Bone marrow (tissue), 2 donors: ENCODE measurements at places on chromosomes 6 and 20.

GRCh38 chr6:7282097-7282906 is 30.7 kb downstream of the SSR1 start:
- no peak for DNase-seq

- DNase-seq, result no peak
These were observed 195.1 kb upstream of the SGK1 start for GRCh38 chr6:134512981-134513391.

GRCh38 chr20:46930640-46931339 is 36.1 kb downstream of the EYA2 start:
- DNase-seq, result no peak

- no peak for DNase-seq
These were observed 97.7 kb downstream of the RFX6 start for GRCh38 chr6:116974526-116975316.

DNA sequence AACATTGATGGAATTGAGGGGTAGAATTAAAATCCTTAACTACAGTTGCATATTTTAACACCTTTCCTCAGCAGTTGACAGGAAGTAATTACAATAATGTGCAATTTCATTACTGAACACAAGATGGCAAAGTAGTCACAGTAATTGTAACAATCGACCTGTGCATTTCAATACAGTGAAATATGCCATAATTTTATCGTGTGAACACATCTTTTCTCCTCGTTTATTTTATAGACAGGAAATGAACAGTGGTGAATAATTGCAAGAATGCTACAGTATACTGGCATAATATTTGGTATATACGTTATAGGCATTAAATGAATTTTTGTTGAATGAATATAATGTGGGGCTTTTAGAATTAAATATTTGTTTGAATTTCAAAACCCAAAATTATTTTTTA is 25.0 kb downstream of the CYB5R4 start:
- DNase-seq, result no peak

DNA sequence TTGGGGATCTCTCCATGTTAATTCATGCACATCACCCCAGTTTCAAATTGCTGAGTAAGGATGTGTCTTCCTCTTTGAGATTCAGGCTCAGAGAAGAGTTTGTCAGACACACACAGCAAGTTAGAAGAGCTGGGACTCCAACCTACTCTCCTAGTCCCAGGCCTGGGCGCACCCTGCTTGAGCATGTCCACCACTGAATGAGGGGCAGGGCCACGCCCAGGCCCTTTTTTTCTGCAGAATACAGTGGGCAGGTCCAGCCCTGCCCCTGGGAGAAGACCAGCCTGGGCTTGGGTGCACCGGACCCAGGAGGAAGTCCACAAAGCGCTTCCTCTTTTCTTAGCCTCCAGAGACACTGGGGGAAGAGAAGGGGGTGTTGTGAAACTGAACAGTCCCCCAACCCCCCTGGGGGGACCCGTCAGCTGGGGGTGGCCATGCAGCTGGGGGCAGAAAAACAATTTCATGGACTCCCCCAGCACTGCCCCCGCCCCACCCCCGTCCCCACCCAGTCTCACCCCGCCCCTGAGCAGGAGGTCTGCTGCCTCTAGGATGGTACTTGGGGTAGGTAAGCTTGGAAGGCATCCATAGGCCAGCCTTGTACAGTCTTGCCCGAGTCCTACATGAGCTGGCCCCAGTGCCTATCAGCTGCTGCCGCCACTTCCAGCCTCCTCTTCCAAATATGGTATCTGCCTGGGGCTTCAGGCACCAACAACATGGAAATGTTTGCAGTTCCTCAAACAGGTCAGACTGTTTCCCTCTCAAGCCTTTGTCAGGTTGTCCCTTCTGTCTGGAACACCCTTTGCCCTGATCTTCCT is 11.7 kb upstream of the HCK start:
- peak; percentile 73 for DNase-seq

DNA sequence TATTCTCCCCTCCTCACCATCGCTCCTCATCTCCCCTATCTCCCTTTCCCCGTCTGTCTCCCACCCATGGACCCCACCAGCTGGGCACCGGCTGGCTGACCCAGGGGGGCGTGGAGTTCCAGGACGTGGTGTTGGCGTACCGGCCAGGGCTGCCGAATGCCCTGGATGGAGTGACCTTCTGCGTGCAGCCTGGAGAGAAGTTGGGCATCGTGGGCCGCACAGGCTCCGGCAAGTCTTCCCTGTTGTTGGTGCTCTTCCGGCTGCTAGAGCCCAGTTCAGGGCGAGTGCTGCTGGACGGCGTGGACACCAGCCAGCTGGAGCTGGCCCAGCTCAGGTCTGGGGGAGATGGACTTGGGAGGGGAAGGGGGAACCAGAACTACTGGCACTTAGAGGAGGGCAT is 7.7 kb downstream of the DLK2 start:
- DNase-seq, result no peak

- DNase-seq, result no peak
These were observed 595 bp upstream of the SRF start for GRCh38 chr6:43170417-43170930.

DNA sequence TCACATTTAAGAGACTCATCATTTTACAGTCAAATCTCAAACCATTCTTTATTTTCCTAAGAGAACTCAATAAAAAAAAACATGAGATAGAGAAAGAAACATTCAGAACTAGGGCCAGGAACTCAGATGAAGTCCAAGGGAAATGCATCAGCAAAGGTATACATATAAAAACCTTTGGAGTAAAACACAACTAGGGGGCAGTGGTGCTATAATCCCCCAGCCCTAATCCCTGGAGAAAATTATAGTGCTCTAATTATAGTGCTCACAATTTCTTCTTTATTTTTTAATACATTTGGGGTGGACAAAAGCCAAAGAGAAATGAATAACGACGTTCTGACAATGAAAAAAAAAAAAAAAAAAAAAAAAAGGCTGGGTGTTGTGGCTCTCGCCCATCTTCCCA is 100.6 kb upstream of the EMILIN3 start:
- DNase-seq, result no peak

DNA sequence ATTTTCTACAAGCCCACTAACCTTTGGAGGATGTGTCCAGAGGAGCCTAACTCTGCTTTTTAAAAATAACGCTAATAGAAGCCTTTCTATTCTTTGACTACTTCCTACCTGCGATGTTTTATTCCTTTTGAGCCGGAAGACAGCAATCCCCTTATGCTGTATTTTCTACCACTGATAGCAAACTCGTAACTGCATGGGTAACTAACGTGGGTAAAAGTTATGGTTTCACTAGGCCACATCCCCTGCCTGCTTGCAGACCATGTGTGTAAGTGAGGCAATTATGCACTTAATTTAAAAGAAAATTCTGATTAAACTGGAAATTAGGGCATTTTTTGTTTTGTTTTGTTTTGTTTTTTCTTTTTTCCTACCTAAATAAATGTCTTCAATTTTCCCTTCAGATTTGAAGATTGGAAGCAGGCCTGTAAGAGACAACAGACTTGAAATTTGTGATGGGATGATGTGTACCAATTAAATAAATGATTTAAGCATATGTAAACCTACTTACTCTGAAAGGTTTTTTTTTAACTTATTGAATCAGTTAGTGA is 931 bp downstream of the UFL1 start:
- DNase-seq, result no peak

DNA sequence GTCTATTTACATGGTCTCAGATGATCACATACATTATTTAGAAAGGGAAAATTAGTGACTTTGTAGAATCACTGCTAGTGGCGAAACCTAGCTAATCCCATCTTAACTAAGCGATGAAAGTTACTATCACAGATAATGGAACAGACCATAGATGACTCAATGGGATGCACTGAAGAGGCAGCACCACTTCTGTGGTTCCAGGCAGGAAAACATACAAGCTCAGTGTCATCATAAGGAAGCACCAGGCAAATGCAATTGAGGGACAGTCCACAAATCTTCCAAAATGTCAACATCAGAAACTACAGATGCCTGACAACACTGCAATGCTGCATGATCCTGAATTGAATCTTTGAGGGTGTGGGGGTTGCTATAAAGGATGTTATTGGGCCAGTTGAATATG is 15.9 kb upstream of the SNAI1 start:
- DNase-seq, result no peak

GRCh38 chr6:160999516-160999915 is 7.9 kb downstream of the MAP3K4 start:
- DNase-seq, result no peak

GRCh38 chr6:169921217-169921616 is 169.8 kb downstream of the ERMARD start:
- DNase-seq, result no peak

GRCh38 chr6:31575952-31576685 is 754 bp downstream of the TNF start:
- DNase-seq, result no peak

DNA sequence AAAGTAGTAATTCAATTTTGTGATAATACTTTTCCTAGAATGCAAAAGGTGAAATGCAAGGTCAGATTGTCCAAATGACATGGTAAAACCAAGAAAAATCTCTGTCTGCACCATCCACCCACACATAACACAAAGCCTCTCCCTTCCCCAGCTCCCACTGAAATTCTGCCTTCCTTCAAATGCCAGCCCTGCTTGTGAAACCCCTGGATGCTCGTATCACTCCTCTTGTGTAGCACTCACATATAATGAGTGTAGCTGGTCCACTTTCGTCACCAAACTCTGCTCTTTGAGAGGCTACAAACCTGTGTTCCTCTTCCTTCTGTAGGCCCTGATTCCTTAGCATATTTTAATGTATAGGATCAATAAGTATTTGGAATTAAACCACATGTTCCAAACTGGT is 123.6 kb upstream of the BEND6 start:
- no peak for DNase-seq

DNA sequence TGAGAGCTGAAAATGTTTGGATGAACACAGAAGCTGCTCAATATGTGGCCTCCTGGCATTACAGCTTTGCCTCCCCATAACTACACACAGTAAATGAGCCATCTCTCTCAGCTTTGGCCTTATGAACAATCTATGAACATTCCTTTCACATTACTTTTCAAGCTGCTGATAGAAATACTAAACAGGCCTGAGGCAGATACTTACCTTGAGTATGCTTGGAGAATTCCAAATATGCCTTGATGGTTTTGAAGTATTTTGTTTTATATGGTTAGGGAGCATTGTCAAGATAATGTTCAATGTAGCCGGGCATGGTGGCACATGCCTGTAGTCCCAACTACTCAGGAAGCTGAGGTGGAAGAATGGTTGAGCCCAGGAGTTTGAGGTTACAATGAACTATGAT is 104.5 kb downstream of the CD24 start:
- DNase-seq, result no peak

DNA sequence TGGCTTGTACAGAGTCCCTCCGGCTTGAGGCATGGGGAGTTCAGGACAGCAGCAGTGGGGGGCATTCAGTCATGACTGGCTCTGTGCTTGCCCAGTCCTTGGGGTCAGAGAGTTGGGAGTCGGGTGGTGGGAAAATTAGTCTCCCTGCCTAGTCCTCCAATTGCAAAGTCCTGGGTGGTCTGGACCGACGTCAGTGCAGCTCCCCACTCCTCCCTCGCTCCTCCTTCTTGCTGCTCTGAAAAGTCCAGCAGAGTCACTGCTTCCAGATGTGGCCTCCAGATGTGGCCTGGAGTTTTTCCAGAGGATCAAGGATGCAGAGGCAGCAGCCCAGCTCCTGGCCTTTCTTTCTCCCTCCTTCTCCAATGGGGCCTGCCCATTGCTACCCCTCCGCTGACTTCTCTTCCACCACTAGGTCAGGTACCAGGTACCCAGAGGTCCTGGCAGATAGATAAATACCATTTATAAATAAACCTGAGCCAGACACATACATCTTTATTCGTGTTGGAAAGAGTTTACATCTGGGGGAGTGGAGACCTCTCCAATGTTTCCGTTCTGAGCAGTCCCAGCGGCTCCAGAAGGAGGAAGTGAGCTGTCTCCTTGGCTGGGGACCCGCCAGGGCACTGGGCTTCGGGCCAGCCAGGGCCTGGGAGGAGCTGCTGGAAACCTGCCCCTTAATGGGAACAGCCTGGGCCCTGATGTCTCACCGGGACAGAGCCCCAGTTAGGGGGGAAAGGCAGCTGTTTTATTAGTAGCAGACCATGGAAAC is 49.0 kb upstream of the RNF24 start:
- DNase-seq, result peak; percentile 61

- DNase-seq, result no peak
These were observed 84.2 kb upstream of the FOXC1 start for GRCh38 chr6:1525364-1526038.

DNA sequence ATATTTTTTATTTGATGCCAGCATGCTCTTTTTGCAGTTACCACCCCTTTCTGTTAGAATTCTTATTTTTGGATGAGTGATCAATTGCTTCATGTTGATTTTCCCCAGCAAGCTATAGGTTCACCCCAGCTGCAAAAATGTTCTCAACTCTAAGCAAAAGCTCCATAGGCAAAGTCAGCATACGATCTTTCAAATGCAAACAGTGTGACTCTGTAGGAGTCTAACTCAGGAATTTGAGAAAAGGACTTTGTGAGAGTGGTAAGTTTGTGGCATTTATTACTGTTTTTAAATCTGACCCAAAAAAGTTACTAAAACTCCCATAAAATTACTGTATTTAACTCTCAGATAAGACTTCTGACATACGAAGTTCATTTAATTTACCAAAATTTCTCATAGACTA is 134.9 kb upstream of the HSF2 start:
- no peak for DNase-seq

DNA sequence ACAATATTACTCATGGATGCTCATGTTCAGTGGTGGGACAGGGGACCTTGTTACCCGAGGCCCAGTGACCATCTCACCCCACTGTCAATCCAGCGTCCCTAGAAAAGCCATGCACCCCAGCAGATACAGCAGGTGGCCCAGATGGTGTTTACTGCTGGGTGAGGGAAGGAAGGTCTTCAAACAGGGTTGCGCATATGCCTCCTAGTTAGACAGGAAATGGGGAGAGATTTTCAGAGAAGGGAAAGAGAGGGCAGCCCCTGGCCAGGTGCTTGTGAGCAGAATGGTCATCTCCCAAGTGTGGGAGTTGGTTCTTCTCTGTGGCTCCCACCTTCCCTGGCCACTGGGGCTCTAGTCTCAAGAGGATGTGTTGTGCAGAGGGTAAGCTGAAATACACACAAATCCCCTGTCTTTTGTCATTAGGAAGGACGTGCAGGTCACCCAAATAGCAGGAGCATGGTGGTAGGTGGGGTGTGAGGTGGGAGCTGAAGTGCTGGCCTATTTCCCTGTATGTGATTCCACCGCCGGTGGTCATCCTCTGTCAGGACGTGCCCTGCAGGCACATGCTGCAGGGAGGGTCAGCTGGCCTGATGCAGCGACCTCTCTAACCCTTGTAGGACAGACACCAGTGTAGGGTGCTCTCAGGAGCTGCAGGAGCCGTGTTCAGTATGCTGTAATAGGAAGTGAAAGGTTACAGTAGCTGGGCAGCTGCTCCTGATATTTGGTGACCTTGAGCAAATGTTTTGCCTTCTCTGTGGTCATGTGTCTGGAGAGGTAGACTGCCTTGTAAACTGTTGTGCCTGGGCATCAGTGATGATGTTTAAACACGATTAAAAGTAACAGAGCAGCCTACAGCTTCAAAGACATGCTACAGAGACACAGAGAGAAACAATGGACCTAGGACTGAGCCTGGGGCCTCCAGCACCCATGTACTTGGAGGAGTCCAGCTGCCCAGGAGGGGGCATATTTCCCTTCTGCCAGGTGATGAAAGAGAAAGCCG is 3.2 kb upstream of the CST3 start:
- no peak for DNase-seq
